Femur (tissue), 1 donor: ENCODE measurements at places on chromosomes 13 and 19.

- no peak for DNase-seq
These were observed 343.1 kb upstream of the ARGLU1 start for GRCh38 chr13:106911020-106911419.

DNA sequence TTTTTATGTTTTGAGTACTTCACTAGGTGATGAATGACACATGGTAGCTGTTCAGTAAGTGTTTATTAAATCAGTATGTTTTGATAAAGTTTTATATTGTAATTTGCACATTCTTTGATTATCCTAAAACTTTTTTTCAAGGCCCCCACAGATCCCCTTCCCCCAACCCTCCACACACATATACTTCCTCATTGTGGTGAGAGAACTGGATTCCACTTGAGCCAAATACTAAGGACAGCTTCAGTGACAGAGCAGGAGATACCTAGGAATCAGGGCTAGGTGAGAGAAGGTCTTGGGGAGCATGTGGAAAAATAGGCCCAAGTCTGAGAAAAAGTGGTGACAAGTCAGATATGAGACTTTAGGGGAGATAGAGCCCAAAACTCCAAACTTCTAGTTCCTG is 174.6 kb downstream of the TDRD3 start:
- no peak for DNase-seq

- no peak for DNase-seq
These were observed 19.6 kb downstream of the ALG5 start for GRCh38 chr13:36979361-36980050.

- DNase-seq, result peak; percentile 18
These were observed 64.6 kb downstream of the ATP11A start for GRCh38 chr13:112754281-112755025.

- DNase-seq, result peak; percentile 47
These were observed 98.8 kb upstream of the SERP2 start for GRCh38 chr13:44274771-44275205.

GRCh38 chr13:23642110-23642509 is 71.9 kb downstream of the TNFRSF19 start:
- DNase-seq, result no peak

DNA sequence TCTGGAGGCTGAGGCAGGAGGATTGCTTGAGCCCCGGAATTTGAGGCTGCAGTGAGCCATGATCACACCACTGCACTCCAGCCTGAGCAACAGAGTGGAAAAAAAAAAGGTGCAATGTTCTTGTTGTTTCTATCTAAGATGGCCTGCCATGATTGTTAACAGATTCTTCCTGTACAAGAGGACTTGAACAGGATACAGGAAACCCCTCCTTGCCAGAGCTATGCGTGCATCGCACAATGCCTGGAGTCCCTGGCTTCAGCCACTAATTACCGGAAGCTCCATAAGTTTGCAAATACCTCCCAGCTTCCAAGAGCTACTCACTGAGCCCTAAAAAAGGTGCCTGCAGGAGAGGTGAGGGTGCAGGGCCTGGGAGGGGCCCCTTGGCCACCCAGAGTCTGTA is 13.1 kb upstream of the HIF3A start:
- DNase-seq, result no peak

- DNase-seq, result no peak
These were observed 4.8 kb downstream of the C19orf25 start for GRCh38 chr19:1474011-1474764.

DNA sequence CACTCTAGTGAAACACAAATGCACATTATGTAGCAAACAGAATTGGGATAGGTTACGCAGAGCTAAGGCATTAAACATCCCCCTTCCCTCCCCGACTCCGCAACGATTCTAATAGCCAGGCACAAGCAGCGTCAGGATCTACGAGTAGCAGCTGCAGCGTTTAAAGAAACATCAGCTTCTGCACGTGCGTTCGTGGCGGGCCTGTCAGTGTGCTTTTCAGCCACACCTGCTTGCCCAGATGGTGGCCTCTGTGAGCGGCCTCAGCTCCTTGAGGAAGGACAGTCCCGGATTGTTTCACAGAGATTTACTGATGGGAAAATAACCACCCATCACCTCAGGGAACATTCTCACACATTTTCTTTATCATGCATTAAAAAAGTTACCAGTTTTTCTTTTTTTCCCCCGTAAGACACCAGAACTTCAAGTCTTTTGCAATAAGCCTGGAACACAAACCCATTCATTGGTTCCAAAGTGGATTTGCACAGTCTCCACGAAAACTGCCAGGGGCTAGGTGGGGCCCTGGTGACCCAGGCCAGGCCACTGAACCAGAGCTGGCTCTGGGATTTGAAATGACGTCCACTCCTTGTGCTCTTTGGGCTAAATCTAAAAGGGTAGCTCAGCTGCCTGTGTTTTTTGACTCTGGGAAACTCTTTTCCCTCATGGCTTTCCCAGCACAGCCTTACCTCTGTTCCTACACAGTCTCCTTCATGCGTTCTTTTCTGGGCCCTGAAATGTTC is 325.5 kb downstream of the KCNRG start:
- DNase-seq, result peak; percentile 66
